Stimulated activated CD8-positive, alpha-beta memory T cell treated with anti-CD3 and anti-CD28 coated beads, Interleukin-2, amount 100 ng/mL, for 48 hours (primary cell): ENCODE measurements at places on chromosomes 5 and 9.

- DNase-seq = no peak
Observed at GRCh38 chr5:78979117-78979742, 5.9 kb downstream of the ARSB start.

DNA sequence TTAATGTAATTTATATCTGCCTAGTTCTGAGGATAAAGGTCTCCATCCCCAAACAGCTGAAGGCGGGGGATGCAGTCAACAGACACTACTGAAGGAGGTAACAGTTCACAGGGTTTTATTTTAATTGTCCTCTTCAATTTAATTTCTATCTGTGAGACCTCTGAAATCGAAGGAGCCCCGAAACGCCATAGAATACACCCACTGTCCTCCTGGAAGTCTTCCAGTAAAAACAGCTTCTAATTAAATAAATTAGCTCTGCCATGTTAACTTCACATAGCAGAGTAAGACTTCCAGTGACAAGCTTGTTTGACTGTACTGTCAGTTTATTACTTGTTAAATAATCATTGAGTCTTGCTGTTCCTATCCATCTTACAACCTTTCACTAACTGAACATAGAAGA is 193.5 kb downstream of the SEC61B start:
- DNase-seq = no peak

- DNase-seq = no peak
Observed at GRCh38 chr9:71098801-71099200, 22.6 kb downstream of the TRPM3 start.

- DNase-seq = no peak
Observed at GRCh38 chr5:133285583-133286021, 233.8 kb downstream of the HSPA4 start.

- no peak for DNase-seq
Observed at GRCh38 chr9:19281801-19282200, 51.3 kb downstream of the DENND4C start.

DNA sequence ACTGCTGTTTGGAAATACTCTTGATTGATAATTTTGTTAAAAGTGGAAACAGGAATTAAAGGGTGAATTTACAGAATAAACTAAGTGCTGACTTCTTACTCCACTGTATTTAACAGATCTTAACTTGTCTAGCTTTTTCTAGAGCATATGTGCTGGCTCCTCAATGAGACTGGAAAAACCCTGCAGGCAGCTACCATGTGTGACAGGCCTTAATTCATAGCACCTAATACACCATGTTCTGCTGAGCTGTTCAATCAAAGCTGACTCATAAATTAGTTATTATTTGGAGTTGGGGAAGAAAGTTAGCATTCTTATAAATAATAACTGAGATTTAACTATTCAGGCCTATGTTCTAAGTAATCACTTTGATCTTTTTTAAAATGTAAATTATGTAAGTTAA is 29.4 kb downstream of the CTNNAL1 start:
- DNase-seq = no peak

GRCh38 chr5:42057254-42057690 is 132.2 kb downstream of the FBXO4 start:
- DNase-seq = peak; percentile 10

GRCh38 chr9:88433583-88434255 is 45.5 kb downstream of the SPIN1 start:
- no peak for DNase-seq

- DNase-seq = no peak
Observed at GRCh38 chr9:6218099-6218502, 2.5 kb downstream of the IL33 start.

DNA sequence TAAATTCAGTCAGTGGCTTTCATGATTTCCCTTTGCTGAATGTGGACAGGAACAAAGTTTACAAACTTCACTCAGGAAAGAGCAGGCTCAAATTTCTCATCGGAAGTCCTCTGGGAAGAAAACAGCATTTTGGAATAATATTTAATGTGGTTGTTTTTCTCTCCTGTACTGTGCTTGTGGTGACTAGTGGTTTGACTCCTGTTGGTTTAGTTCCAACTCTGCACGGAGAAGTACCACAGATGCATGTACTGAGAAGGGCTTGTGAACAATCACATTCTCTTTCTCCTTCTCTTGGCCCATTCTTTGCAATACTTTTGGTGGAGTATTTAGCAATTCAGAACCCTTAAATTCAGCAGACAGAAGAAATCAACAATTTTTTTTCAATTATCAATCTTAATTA is 13.3 kb downstream of the MPDZ start:
- no peak for DNase-seq

GRCh38 chr9:122084026-122084675 is 9.0 kb downstream of the TTLL11 start:
- no peak for DNase-seq

- no peak for DNase-seq
Observed at GRCh38 chr5:138616508-138616907, 41.3 kb upstream of the HSPA9 start.
